Activated CD8-positive, alpha-beta T cell treated with anti-CD3 and anti-CD28 coated beads, Interleukin-2, amount 10 ng/mL, durations not matched to agents 7 days and 5 days (primary cell): ENCODE measurements at places on chromosomes 6 and 20.

DNA sequence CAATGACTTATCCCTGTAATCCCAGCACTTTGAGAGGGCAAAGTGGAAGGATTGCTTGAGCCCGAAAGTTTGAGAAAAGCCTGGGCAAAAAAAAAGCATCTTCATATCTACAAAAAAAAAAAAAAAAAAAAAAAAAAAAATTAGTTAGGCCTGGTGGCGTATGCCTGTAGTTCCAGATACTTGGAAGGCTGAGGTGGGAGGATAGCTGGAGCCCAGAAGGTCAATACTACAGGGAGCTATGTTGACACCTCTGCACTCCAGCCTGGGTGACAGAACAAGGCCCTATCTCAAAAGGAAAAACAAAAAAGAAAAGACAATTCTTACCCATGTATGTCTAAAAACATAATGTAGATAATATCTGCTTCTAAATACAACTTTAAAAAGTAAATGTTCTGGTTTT, 27.2 kb downstream of the CRISP1 start:
- no peak for DNase-seq

GRCh38 chr20:39661833-39662232, 699.7 kb downstream of the DHX35 start:
- no peak for DNase-seq

DNA sequence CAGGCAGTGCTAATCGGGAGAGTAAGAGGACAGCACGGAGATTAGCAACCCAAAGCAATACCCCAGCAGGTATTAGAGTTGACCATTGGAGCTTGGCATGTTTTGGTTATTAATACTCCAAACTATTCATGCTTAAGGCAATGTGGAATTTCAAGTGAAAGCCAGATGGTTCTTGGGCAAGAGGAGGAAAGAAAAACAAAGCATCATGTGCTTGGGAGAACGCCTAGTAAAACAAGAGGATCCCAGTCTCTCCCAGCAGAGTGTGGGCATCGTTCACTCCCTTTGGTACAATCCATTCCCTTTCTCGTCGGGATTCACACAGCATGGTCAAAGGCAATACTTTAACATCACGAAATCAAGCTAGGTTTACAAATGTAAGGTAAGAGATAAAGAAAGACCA, 349.8 kb downstream of the PRKN start:
- no peak for DNase-seq

DNA sequence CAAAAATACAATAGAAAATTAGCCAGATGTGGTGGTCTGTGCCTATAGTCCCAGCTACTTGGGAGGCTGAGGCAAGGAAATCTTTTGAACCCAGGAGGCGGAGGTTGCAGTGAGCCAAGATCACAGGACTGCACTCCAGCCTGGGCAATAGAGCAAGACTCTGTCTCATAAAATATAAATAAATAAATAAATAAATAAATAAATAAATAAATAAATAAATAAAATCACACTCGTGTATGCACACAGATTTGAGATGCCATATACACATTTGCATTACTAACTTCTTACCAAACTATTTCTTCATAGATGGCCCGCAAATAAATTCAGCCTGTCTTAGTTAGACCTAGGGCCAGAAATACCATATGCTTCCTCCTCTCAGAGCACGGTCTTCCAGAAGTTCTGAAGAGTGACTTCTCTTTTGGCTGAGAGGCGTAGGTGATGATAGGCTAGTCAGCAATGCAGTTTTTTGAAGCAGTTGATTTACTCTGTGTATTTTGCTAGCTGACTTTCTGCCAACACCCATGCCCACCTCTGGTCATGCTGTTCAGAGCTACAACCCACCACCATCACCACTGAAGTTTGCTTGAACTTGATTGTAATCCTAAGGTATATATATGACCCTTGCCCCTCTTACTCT, 150.1 kb downstream of the SASH1 start:
- DNase-seq, result no peak

- DNase-seq, result no peak
Observed at GRCh38 chr20:38883081-38883980, 42.9 kb upstream of the FAM83D start.

GRCh38 chr6:33191383-33192104, 723 bp downstream of the COL11A2 start:
- DNase-seq, result no peak

- no peak for DNase-seq
Observed at GRCh38 chr6:158061709-158062461, 80.2 kb downstream of the SYNJ2 start.

GRCh38 chr20:22805219-22805618, 220.8 kb upstream of the FOXA2 start:
- DNase-seq, result no peak

DNA sequence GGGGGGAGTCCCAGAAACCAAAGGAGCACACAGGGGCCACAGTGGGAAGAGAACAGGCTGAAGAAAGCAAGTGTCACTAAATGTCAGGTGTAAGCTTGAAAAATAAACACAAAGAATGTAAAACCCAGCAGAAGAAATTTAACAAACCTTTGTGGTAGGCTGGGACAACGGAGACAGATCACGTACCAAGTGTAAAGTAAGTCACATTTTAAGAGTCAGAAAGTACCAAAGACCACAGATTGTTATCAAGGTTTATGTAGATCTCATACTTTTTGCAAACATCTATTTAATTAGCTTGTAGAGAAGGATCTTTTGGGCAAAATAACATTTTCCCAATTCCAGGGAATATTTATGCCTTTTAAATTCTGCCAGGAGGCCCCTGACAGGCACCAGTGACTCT, 1.6 kb downstream of the CLIC5 start:
- no peak for DNase-seq

- no peak for DNase-seq
Observed at GRCh38 chr20:50886184-50886790, 45.0 kb downstream of the ADNP start.
